ENCODE measurements at places on chromosomes 1 and 21.
A peak's percentile ranks its signal among the peaks of the same experiment; 100 is the strongest.

- no peaks in the 10 kb centered on the region for H3K27me3 ChIP-seq
- no peak overlapping the region for H3K4me3 ChIP-seq
- H3K4me1 ChIP-seq = peaks cover 7% of the 10 kb centered on the region
- no peak for DNase-seq
- H3K36me3 ChIP-seq = no peaks in the 10 kb centered on the region
- no peak overlapping the region for H3K27ac ChIP-seq
Observed at GRCh38 chr1:179714159-179714558, 28.9 kb upstream of the FAM163A start.

GRCh38 chr1:1781526-1781903, 3.2 kb upstream of the NADK start:
- no peak for DNase-seq
- H3K4me1 ChIP-seq = peaks cover 36% of the 10 kb centered on the region
- no peaks in the 10 kb centered on the region for H3K36me3 ChIP-seq
- no peaks in the 10 kb centered on the region for H3K27me3 ChIP-seq

- peaks cover 7% of the 10 kb centered on the region for H3K36me3 ChIP-seq
- H3K4me1 ChIP-seq = peaks cover 76% of the 10 kb centered on the region
- DNase-seq = no peak
- H3K27me3 ChIP-seq = no peaks in the 10 kb centered on the region
- H3K4me3 ChIP-seq = peak overlapping the region; percentile 59
- H3K27ac ChIP-seq = peak overlapping the region; percentile 85
Observed at GRCh38 chr21:17783481-17784179, 35.5 kb downstream of the C21orf91 start.

DNA sequence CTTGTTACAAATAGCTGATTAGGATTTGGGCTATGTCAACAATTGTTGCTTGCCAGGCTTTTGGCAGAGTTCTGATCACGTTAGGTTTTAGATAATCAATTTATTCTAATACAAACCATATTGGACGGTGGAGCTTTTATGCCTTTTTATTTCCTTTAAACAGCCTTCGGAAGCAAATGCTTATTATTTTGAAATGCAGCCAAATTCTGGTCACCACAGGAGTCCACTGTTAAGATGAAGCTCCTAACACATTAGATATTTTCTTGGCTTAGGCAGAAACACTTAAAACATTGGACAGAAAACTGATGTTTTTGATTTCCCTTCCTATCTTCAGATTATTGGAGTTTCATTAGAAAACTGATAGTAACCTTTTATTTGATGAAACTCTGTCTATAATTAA, 82.9 kb downstream of the CENPF start:
- no peak overlapping the region for H3K27ac ChIP-seq
- DNase-seq = no peak
- no peak overlapping the region for H3K4me3 ChIP-seq
- H3K36me3 ChIP-seq = peaks cover 2% of the 10 kb centered on the region
- peaks cover 21% of the 10 kb centered on the region for H3K27me3 ChIP-seq
- H3K4me1 ChIP-seq = no peaks in the 10 kb centered on the region

DNA sequence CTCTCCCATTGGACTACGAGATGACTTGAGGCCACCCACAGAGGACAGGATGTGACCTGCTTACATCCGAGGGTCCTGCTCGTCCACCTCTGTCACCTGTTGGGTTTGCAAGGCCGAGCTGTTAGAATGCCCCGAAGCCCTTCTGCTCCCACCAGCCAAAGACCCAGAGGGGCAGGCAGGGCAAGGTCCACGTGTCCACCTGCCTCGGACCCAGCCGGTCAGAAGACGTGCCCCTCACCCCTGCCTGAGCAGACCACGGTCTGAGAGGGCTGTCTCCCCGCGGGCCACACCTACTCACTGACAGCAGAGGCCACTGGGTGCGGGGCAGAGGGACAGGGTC, 30.3 kb upstream of the TRAPPC10 start:
- no peak overlapping the region for H3K4me3 ChIP-seq
- peaks cover 12% of the 10 kb centered on the region for H3K4me1 ChIP-seq
- no peaks in the 10 kb centered on the region for H3K36me3 ChIP-seq
- no peak for DNase-seq
- H3K27ac ChIP-seq = no peak overlapping the region

DNA sequence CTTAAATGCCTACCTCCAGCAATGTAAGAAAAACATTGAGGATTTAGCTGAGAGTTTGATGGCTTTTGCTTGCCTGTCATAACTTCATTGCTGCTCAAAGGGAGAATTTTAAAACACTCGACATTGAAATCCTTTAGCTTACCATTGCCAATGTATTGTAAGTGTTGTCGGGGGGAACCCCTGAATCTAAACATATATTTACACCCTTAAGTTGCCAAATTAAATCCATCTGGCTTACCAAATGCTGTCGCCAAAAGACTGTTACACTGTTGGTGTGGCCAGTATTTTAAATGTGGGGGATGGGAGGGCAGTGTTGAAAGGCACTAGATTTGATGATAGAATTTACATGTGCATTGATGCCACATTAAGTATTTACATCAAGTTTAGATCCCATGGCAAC, 24.9 kb upstream of the C1orf105 start:
- H3K36me3 ChIP-seq = no peaks in the 10 kb centered on the region
- H3K27me3 ChIP-seq = no peaks in the 10 kb centered on the region
- DNase-seq = no peak
- no peak overlapping the region for H3K4me3 ChIP-seq
- peaks cover 41% of the 10 kb centered on the region for H3K4me1 ChIP-seq

- H3K4me1 ChIP-seq = no peaks in the 10 kb centered on the region
- DNase-seq = no peak
- no peak overlapping the region for H3K4me3 ChIP-seq
- H3K27ac ChIP-seq = no peak overlapping the region
Observed at GRCh38 chr1:58528518-58528917, 18.0 kb downstream of the OMA1 start.

- no peak overlapping the region for H3K4me3 ChIP-seq
- no peak for DNase-seq
- H3K27ac ChIP-seq = no peak overlapping the region
- H3K36me3 ChIP-seq = no peaks in the 10 kb centered on the region
Observed at GRCh38 chr1:234542211-234542850, 63.4 kb upstream of the TARBP1 start.

DNA sequence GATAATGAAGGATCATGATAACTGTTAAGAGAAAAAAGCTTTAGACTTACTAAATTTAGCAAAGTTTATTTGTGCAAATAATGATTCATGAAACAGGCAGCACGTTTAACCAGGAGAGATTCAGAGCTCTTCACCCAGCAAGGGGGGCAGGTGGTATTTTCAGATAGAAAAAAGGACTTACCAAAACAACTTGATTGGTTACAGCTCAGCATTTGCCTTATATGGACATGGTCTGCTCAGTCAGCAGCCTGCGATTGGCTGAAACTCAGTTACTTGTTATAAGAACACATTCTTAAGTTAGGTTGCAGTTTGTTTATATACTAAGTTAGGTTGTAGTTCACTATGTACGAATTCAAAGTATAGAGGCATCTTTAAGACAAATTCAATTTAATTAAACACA, 165.6 kb downstream of the DUSP10 start:
- peaks cover 2% of the 10 kb centered on the region for H3K4me1 ChIP-seq
- DNase-seq = no peak
- no peaks in the 10 kb centered on the region for H3K36me3 ChIP-seq
- no peak overlapping the region for H3K27ac ChIP-seq
- H3K27me3 ChIP-seq = no peaks in the 10 kb centered on the region

- no peaks in the 10 kb centered on the region for H3K36me3 ChIP-seq
- DNase-seq = no peak
- H3K4me1 ChIP-seq = peaks cover 2% of the 10 kb centered on the region
Observed at GRCh38 chr1:220301630-220302029, 29.4 kb upstream of the RAB3GAP2 start.

DNA sequence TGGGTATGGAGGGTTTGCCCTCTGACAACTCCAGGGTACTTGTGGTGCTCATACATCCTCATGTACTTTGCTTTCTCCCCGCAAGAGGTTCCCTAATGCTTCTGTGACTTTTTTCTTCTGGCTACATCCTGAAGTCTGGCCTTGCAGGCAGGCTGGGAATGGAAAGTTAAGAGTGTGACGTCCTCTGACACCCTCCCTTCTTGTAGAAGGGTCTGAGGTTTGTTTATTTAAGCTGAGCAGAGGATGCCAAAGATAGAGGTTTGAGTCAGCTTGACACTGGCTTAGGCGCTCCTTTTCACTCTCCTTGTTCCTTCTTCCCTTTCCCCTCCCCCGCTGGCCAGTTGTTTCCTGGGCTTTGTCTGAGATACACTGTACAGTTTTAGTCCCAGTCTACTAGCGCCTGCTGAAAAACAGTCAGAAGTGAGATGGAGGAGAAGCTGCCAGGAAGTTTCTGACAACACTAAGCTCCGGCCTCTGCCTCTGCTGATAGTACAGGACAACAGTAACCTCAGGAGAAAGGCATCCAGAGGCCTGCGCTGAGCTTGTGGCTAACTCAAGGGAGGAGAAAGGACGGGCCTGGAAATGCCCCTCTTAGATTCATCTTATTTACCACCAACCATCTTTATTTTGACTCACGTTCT, at the start of gene MACF1:
MACF1 (plus strand) TSS at position 255 of the 641 bp plus-strand sequence; CDS start at position 583, 328 bp downstream.
- H3K27me3 ChIP-seq = no peaks in the 10 kb centered on the region
- H3K36me3 ChIP-seq = peaks cover 8% of the 10 kb centered on the region
- peak within 1 kb of the TSS; percentile 99 for H3K4me3 ChIP-seq
- H3K27ac ChIP-seq = peak within 1 kb of the TSS; percentile 99
- no peak for DNase-seq

DNA sequence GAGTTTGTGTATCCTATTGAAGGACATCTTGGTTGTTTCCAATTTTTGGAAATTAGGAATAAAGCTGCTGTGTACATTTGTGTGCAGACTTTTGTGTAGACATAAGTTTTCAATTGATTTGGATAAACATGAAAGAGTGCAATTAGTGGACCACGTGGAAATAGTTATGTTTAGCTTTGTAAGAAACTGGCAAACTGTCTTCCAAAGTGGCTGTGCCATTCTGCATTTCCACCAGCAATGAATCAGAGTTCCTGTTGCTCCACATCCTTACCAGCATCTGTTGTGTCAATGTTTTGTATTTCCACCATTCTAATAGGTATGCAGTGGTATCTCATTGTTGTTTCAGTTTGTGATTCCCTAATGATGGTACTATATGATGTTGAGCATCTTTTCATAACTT, 46.5 kb downstream of the FH start:
- H3K4me3 ChIP-seq = no peak overlapping the region
- H3K27ac ChIP-seq = no peak overlapping the region
- H3K36me3 ChIP-seq = no peaks in the 10 kb centered on the region
- H3K4me1 ChIP-seq = no peaks in the 10 kb centered on the region
- H3K27me3 ChIP-seq = peaks cover 16% of the 10 kb centered on the region

- DNase-seq = no peak
- H3K4me3 ChIP-seq = no peak overlapping the region
- H3K4me1 ChIP-seq = no peaks in the 10 kb centered on the region
Observed at GRCh38 chr1:39159224-39160036, 45.1 kb upstream of the MACF1 start.

DNA sequence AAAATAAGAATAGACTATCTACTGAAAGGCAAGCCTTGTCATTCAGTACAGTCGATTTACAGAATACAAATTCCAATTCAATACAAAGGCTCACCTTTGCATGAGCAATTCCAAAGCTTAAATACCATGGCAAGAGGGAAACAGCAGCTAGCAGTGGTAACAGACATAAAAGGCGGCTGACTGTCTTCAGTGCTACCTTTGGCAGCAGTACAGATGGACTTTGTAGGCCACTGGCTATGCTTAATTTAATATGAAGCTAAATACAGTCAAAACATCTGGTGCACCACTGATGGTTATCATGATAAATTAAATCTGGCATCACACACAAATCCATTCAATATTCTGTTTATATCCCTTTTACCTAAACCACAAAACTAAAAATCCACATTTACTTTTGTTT, 62.4 kb downstream of the RERE start:
- H3K27me3 ChIP-seq = no peaks in the 10 kb centered on the region
- no peak overlapping the region for H3K4me3 ChIP-seq
- no peak overlapping the region for H3K27ac ChIP-seq
- H3K36me3 ChIP-seq = no peaks in the 10 kb centered on the region
- no peak for DNase-seq
- no peaks in the 10 kb centered on the region for H3K4me1 ChIP-seq

- no peak for DNase-seq
- H3K27me3 ChIP-seq = no peaks in the 10 kb centered on the region
- no peak overlapping the region for H3K4me3 ChIP-seq
- peaks cover 6% of the 10 kb centered on the region for H3K4me1 ChIP-seq
Observed at GRCh38 chr1:43438006-43438405, 15.7 kb downstream of the HYI start.

DNA sequence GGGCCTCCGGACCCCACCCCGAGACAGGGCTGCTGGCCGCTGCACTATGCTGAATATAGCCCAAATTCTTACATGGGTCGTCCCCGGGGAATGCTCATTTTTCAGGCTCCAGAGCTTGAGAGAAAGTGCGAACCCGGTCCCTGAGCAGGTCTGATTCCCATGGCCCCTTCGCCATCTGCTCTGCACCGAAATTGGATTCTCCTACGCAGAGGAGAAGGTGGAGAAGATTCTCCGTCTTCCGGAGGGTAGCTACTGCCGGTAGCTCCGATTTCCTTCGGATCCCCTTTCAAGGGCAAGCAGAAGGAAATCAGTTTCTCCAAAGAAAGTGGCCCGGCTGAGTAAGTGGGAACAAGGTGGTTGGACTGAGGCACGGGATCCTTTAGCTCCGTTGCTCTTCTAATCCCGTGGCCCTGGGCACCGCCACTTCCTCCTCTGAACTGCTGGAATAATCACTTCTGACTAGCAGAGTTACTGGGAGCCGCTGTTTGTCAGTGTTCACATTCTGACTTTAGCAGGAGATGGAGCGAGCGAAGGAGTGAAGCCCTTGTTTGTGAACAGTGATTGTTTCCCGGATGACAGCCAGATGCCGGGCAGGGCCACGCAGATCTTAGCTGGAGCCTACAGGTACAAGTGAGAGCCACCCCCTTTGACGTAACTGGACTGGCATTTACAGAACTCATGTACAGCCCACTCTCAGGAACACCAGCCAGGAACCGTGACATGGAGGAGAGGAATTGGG, 1.1 kb upstream of the ZNF496 start:
- peaks cover 22% of the 10 kb centered on the region for H3K4me1 ChIP-seq
- H3K36me3 ChIP-seq = peaks cover 2% of the 10 kb centered on the region
- H3K27me3 ChIP-seq = no peaks in the 10 kb centered on the region
- no peak for DNase-seq
- H3K27ac ChIP-seq = peak overlapping the region; percentile 32

DNA sequence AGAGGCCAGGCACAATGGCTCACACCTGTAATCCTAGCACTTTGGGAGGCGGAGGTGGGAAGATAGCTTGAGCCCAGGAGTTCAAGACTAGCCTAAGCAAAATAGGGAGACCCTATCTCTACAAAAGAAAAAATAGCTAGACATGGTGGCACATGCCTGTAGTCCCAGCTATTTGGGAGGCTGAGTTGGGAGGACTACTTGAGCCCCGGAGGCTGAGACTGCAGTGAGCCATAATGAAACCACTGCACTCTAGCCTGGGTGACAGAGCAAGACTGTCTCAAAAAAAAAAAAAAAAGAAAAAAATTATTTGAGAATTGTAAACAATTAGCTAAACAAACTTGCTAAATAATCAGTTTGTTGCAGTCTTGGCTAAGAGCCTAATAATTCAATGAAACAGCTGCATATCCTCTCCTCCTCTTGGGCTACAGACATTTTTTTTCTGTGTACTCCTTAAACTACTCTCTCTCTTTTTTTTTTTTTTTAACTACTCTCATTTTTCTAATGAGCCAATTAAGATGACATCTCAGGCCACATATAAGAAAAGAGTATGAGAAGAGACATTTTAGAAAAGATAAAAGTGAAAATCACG, 10.5 kb upstream of the DNAJB4 start:
- H3K4me3 ChIP-seq = no peak overlapping the region
- H3K27me3 ChIP-seq = no peaks in the 10 kb centered on the region
- H3K4me1 ChIP-seq = peaks cover 15% of the 10 kb centered on the region
- peaks cover 2% of the 10 kb centered on the region for H3K36me3 ChIP-seq
